Activated CD8-positive, alpha-beta memory T cell treated with anti-CD3 and anti-CD28 coated beads, Interleukin-2, amount 10 ng/mL, durations not matched to agents 7 days and 5 days (primary cell): ENCODE measurements at places on chromosomes 1 and 21.

DNA sequence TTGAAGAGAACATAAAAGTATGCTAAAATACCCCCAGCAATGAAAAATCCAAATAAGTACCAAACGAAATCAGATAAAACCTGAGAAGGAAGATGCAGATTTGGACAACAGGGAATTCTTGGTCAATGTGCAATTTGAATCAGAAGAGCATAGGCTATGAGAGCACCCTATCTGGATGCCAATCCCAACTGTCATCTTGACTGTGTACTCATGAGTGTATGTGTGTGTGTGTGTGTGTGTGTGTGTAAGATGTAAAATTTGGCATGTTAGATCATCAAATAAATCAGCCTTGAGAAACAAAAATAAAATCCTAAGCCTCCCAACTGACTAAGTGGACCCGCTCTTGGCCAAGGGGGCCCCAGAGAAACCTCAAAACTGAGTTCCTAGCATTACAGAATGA lies 18.0 kb upstream of the SPRR2G start:
- no peaks in the 10 kb centered on the region for H3K36me3 ChIP-seq
- H3K27ac ChIP-seq: no peak overlapping the region
- H3K4me3 ChIP-seq: no peak overlapping the region
- no peaks in the 10 kb centered on the region for H3K4me1 ChIP-seq
- no peak for DNase-seq

DNA sequence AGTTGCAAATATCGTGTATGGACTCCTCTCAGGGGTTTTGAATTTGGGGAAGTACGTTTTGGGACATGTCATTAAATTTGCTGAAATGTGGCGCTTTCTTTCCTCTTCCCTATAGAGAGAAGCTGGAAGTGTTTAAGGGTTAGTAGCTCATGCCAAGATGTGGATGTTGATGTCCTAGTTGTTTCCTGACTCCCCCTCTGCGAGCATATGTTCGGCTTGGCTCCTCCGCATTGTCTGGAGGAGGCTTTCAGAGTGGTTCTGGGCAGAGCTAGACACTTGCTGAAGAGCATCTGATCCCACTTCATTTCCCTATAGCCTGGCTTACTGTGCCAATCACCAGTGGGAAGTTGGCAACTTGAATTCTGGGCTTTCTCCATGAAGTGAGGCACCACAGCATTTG lies 347.4 kb upstream of the B3GALT2 start:
- no peaks in the 10 kb centered on the region for H3K27me3 ChIP-seq
- no peak for DNase-seq
- no peak overlapping the region for H3K4me3 ChIP-seq

DNA sequence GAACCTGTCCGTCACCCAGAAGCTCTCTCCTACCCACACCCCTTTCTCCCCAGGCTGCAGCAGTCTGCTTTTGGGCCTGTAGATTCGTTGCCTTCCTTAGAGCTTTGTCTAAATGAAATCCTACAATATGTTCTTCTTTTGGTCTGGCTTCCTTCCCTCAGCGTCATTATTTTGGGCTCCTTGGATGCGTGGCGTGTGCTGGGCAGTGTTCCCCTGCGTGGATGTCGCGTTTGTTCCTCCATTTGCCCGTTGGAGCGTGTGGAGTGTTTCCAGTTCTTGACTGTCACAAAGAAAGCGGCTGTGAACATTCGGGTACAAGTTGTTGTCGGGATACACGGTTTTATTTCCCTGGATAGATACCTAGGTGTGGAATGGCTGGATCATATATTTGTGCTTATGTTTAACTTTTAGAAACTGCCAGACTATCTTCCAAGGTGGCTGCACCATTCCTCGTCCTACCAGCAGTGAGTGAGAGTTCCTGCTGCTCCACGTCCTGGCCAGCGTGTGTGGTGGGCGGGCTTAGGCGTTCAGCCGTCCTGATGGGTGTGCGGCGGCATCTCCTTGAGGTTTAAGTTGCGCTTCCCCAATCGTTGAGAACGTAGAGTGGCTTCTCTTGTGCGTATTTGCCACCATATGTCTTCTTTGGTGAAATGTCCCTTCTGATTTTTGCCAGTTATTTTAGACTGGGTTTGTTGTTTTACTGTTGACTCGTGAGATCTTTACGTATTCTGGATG lies 31.7 kb downstream of the SKI start:
- peaks cover 29% of the 10 kb centered on the region for H3K36me3 ChIP-seq
- no peak overlapping the region for H3K4me3 ChIP-seq
- H3K27ac ChIP-seq: no peak overlapping the region
- H3K4me1 ChIP-seq: peaks cover 27% of the 10 kb centered on the region
- DNase-seq: no peak

DNA sequence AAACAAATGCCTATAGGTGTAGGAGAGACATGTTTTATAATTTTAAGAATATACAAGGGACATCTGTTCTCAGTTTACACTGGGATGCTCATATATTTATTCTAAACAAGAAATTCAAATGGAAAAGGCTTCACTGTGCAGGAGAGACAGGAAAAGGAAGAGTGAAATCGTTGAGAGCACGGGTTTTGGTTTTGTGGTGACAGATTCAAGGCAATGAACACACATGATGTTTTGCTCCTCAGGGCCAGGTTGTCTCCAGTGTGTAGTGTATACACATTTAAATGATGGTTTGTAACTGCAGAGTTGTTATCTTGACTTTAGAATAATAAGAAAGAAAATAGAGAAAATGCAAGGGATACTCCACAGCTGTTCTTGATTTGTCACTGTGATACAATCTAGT lies 73.7 kb downstream of the S1PR1 start:
- peak; percentile 51 for DNase-seq
- peak overlapping the region; percentile 73 for H3K4me3 ChIP-seq
- H3K27ac ChIP-seq: peak overlapping the region; percentile 90
- H3K27me3 ChIP-seq: peaks cover 18% of the 10 kb centered on the region
- H3K36me3 ChIP-seq: no peaks in the 10 kb centered on the region

DNA sequence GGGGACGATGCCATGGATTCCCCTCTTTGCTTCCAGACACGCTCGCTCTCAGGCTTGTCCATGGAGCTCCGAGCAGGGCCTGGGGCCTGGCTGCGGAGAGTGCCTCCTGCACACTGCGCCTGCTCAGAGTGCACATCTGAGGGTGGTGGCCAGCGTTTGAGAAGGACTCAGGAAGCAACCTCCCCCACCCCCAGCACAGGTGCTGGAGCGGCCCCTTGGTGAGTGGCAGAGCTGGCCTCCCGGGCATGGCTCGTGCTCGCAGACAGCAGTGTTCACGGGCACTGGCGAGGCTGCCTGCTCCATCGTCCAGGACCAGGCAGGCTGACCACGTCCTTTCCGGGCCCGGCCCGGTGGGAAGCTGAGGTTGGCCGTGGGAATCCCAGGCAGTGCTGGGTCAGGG lies 2.8 kb downstream of the SPATC1L start:
- H3K27ac ChIP-seq: no peak overlapping the region
- peaks cover 14% of the 10 kb centered on the region for H3K4me1 ChIP-seq
- DNase-seq: peak; percentile 34
- peaks cover 6% of the 10 kb centered on the region for H3K27me3 ChIP-seq
- H3K4me3 ChIP-seq: no peak overlapping the region

DNA sequence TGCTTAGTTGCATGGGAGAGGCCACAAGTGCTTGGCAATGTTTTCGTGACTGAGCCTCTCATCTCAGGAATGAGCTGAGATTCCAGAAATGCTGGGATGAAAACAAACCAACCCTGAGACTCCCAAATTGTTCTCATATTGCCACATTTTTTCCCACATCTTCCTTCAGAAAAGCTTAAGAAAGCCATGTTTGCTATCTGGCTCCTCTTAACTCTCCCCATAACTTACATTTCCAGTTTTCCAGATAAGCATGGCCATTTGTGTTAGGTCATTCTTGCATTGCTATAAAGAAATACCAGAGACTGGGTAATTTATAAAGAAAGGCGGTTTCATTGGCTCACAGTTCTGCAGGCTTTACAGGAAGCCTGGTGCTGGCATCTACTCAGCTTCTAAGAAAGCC lies 17.2 kb downstream of the DSCAM start:
- H3K27ac ChIP-seq: no peak overlapping the region
- no peaks in the 10 kb centered on the region for H3K4me1 ChIP-seq

- H3K4me1 ChIP-seq: peaks cover 3% of the 10 kb centered on the region
- DNase-seq: no peak
- H3K36me3 ChIP-seq: no peaks in the 10 kb centered on the region
Observed at GRCh38 chr1:28322194-28322593, 6.6 kb upstream of the MED18 start.

DNA sequence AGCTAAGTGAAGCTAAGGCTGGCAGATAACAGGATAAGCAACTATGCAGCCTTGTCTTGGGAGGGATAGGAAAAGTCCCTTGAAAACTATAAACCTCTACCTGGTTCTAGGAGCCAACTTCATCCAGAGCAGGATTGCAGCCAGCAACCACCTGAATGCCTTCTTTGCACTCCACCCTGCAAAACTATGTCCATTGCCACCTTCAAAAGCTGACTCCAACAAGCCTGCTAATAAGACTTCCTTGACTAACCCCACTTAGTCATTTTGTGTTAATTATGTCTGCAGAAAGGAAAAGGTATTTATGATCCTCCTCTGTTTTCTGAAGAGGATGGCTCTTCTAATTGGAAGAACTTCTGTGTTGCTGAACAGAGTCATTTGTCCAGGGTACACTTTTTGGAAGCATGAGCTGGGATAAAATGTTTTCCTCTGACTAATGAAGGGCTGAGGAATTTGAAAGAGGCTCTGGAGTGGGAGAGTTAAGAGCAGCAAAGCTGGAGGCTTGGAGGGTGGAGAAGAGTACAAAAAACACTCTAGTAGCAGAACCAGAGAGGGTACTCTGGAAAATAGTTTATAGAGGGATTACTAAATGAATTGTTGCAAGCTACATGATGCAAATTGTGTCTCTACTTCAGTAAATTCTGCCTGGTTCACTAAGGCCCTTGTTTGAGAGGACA lies 9.6 kb upstream of the RIMKLA start:
- no peak for DNase-seq
- no peak overlapping the region for H3K4me3 ChIP-seq
- H3K4me1 ChIP-seq: no peaks in the 10 kb centered on the region
- H3K27ac ChIP-seq: no peak overlapping the region
- H3K36me3 ChIP-seq: no peaks in the 10 kb centered on the region

- DNase-seq: no peak
- H3K4me1 ChIP-seq: peaks cover 3% of the 10 kb centered on the region
- no peak overlapping the region for H3K4me3 ChIP-seq
- H3K36me3 ChIP-seq: no peaks in the 10 kb centered on the region
Observed at GRCh38 chr1:227541796-227542152, 21.6 kb upstream of the ZNF678 start.

DNA sequence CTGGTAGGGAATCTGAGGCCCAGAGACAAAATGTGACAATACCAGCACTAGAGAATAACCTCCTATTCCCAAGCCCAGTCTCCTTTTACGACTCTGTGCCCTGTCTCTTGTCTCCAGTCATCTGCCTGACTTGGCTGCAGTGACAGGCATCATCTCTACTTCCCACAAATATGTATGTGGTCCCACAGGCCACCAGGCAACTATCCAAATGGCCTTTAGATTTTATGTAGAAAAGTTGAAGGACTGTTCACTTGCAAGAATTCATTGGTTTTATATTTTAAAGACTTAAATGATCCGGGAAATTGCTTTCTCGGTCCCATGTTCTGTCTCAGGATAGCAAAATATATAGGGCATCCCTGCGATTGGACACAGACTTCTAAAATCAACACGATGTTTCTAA lies 11.6 kb downstream of the KRTAP24-1 start:
- H3K27ac ChIP-seq: no peak overlapping the region
- H3K4me1 ChIP-seq: no peaks in the 10 kb centered on the region
- no peaks in the 10 kb centered on the region for H3K36me3 ChIP-seq
- DNase-seq: no peak
- H3K4me3 ChIP-seq: no peak overlapping the region

- no peak overlapping the region for H3K27ac ChIP-seq
- no peak for DNase-seq
- no peak overlapping the region for H3K4me3 ChIP-seq
- H3K36me3 ChIP-seq: peaks cover 13% of the 10 kb centered on the region
Observed at GRCh38 chr1:243363832-243364231, 108.0 kb downstream of the SDCCAG8 start.

DNA sequence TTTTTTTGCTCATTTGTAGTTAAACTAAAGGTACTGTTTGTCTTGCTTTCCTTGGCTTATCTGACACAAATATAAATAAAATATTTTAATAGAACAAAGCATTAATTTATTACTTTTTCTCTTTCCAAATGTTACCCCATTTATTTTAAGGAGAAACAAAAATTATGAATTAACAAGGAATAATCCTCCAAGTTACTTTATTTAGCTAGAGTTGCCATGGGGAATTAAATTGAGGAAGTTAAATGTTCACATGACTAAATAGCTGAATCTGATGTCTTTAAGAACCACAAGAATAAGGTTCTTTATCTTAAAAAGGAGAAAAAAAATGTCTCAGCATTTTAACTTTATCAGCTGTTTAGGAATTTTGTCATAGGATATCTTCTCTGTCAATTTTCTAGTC lies 12.3 kb downstream of the ATG4C start:
- H3K27me3 ChIP-seq: no peaks in the 10 kb centered on the region
- no peak overlapping the region for H3K27ac ChIP-seq
- H3K4me3 ChIP-seq: no peak overlapping the region
- no peak for DNase-seq

GRCh38 chr1:25820247-25821111 lies 725 bp downstream of the MTFR1L start:
- H3K4me1 ChIP-seq: peaks cover 23% of the 10 kb centered on the region
- peak; percentile 88 for DNase-seq
- H3K36me3 ChIP-seq: peaks cover 3% of the 10 kb centered on the region

- H3K4me3 ChIP-seq: no peak overlapping the region
- DNase-seq: no peak
- H3K36me3 ChIP-seq: no peaks in the 10 kb centered on the region
- H3K27ac ChIP-seq: no peak overlapping the region
Observed at GRCh38 chr21:17988102-17988437, 168.9 kb upstream of the C21orf91 start.

GRCh38 chr1:165871311-165872067 lies 44.1 kb downstream of the UCK2 start:
- H3K36me3 ChIP-seq: peaks cover 5% of the 10 kb centered on the region
- H3K4me1 ChIP-seq: peaks cover 53% of the 10 kb centered on the region
- peak overlapping the region; percentile 38 for H3K4me3 ChIP-seq
- H3K27me3 ChIP-seq: no peaks in the 10 kb centered on the region
- H3K27ac ChIP-seq: peak overlapping the region; percentile 78
- DNase-seq: peak; percentile 81

GRCh38 chr1:235339746-235340145 lies 11.4 kb downstream of the GGPS1 start:
- H3K4me3 ChIP-seq: no peak overlapping the region
- DNase-seq: no peak
- no peak overlapping the region for H3K27ac ChIP-seq

DNA sequence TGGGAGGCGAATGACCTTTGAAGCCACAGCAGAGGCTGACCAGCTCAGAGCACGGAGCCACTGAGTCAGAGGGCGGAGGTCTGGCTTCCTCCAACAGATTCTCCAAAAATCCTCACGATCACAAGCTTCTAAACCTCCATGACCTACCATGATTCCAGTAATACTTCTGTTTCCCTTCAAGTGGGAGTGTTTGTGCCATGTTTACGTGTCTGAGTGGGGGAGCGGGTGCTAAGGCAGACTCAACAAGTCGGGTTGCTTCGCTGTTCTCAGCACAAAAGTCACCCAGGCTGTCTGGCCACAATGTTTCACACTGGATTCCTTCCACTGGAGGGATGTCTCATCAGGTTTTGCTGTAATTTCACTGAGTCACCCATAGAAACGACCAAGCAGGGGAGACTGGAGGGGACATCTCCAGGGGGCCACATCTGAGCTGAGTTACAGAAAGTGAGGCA lies 86.2 kb downstream of the SLC66A1 start:
- H3K4me3 ChIP-seq: no peak overlapping the region
- H3K27ac ChIP-seq: no peak overlapping the region
- H3K4me1 ChIP-seq: peaks cover 20% of the 10 kb centered on the region
- no peaks in the 10 kb centered on the region for H3K27me3 ChIP-seq
